Suppressor macrophage treated with lipopolysaccharide for 4 hours (primary cell): ENCODE measurements at places on chromosomes 4 and X.

- no peak for DNase-seq
Observed at GRCh38 chr4:59374416-59374815, 1825.7 kb upstream of the ADGRL3 start.

- DNase-seq: no peak
Observed at GRCh38 chr4:63315651-63316050, 1093.6 kb downstream of the TECRL start.

- DNase-seq: no peak
Observed at GRCh38 chr4:114082348-114082747, 102.9 kb upstream of the ARSJ start.

DNA sequence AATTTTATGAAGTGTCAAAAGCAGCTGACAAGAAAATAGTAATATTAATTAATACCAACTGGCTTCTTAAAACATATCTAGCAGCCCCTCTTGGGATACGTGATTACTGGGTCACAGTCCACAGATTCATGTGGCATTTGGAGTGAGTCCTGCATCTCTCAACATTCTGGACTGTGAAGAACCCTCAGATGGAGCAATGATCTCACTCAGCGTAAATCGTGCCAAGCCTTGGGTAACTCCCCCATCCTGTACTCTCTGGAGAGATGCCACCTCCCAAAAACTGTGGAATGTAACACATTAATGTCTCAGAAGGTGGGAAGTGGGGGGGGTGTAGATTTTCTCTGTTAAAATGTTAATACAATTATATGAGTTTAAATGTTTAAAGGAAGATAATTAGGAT lies 118.2 kb upstream of the IQCM start:
- DNase-seq: no peak

DNA sequence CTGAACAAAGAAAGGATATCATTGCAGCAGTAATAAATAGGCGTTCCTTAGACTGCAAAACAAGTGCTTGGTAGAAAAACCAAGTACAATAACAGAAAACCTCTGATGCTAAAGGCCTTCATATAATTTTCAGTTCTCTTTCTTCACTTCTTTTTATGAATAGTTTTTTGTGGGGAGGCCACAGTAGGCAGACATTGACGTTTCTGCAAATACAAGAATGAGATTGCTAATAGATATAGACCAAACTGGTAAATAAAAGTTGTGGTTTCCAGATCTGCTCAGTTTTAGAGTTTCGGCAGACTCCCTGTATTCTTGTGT lies 57.0 kb upstream of the RAP1GDS1 start:
- DNase-seq: no peak

- DNase-seq: no peak
Observed at GRCh38 chr4:182280436-182281111, 37.4 kb downstream of the TENM3 start.
